ENCODE measurements at places on chromosomes 12 and 14.

GRCh38 chr14:24246765-24247212, 4.4 kb upstream of the TINF2 start:
- no peak for DNase-seq

DNA sequence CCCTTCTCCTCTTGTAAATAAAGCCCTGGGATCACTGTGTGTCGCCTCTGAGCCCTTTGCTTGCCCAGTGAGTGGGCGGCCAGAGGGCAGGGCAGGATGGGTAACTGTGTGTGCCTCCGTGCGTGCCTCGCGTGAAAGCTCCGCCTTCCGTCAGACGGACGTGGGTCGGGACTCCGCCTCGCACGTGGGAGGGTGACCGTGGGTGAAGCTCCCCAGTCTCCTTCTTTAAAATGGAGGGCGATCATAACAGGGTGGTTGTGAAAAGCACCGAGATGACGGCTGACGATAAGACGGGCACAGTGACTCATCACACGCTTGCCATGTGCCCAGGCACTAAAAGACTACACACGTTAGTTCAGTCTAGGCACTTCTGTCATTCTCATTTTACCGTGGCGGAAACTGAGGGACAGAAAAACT, 9.2 kb downstream of the PHB2 start:
- DNase-seq, result no peak

- DNase-seq, result no peak
Observed at GRCh38 chr14:83958359-83958758, 1571.6 kb upstream of the FLRT2 start.

DNA sequence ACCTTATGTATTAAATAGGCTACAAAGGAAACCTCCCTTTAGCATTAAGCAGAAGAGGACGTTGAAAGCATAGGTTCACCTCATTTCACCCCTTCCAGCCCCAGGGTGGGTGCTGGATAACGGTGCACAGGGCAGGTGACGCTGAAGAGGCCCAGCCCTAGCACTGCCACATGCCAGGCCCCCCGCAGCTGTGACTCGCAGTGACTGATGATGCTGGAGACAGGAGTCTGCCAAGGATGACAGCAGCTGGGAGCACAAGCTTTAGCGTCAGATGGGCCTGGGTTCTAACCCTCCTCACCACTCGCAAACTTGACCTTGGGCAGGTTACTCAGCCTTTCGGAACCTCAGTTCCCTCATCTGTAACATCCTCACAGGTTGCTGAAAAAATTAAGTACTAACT, 76.7 kb downstream of the TBK1 start:
- DNase-seq, result no peak

DNA sequence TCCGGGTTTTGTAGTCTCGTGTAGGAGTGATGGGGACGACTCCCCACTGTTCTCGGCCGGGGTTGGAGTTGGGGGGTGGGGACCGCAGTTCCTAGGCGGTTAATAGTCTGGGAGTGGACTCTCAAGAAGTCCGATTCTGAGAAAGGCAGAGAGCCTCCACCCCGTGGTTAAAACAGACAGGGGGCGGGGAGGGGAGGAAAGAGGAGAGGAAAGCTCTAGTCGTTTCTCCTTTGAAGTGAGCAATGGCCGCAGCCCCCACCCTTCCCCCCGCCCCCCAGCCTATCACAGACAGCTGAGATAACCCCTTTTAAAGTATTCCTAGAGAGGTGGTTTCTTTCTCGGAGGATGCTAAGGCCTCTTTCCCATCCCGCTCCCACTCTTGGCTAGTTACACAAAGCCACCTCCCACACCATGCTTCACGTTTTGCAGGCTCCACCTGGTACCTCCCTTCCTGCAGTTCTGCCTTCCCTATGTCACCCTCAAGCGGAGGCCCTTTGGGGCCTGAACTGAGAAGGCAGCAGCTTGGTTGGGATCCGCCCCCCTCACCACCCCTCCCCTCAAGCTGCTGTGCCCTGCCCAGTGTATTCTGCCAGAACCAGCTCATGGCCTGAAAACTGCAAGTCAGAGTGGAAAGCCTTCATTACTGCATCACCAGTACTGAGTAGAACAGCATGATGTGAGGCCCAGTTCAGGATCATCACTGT, 853 bp downstream of the USP5 start:
- DNase-seq, result peak; percentile 61

DNA sequence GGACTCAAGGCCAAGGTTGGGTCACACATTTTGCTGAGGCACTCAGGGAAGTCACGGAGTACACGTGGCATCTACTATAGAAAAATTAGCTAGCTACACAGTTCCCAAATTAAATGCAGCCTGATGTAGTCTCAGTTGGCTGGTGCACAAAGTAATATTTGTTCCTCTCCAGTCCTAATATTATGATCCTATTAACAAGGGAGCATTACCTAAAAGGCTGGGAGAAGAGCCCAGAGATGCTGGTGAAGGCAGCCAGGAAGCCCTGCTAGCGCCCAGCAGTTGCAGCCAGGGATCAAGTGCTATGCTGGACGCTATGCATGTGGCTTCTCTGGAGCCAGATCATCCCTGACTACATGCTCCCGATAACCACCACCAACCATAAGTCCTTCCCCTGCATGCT, 88.0 kb upstream of the GSC start:
- no peak for DNase-seq

GRCh38 chr14:60738843-60739508, 4.4 kb downstream of the MNAT1 start:
- no peak for DNase-seq

DNA sequence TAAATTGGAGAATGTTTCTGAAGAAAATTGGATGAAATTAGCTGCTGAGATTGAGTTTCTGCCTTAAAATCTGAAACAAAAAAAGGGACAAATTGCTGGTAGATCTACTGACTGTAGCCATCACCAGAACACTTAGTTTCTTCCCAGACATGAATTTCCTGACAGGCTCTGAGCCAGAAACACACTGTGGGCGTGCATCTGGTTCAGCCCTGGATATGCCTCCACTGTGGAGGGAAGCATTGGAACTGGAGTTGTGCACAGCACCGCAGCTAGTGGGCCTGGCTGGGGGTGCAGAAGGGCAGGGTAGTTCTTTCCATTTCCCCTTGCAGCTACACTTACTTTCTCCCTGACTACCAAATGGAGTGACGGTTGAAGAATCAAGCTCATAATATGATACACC, 31.2 kb downstream of the CREBL2 start:
- no peak for DNase-seq

All from endothelial cell of umbilical vein (primary cell).